ENCODE measurements at places on chromosomes 5 and 9.

DNA sequence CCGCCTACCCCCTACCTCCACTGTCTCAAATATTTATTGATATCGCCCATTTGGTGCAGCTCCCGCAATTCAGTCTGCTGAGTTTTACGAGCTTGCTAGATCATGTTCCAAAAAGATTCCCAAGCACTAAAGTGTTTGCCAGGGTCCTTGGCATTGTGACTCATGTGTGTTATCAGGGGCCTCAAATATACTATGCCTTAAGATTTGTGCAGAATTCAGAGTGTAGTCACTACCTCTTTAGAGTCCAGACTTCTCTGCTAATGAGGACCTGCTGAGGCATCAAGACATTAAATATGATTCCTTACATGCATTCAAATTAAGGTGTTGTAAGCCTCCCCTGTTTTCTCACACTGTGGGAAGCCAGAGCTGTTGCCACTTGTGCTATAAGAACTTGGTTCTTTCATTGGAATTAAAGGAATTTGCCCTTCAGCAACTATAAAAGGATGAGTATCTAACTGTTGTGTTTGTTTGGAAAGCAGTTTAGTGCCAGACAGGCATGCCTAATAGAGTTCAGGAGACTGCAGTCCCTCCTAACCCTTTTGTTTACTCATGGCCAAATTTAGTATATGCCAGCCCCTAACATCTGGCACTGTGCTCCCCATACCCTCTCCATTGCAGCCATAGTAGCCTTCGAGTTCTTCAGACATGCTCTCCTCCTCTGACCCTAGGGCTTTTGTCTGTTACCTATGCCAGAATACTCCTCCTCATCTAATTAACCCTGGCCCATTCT is 316.4 kb downstream of the NR3C1 start:
- DNase-seq, result no peak

- no peak for DNase-seq
These were observed 142.4 kb upstream of the IRX4 start for GRCh38 chr5:2024986-2025721.

- DNase-seq, result no peak
These were observed 11.5 kb downstream of the SARDH start for GRCh38 chr9:133726401-133727276.

GRCh38 chr9:7676609-7677156 is 122.9 kb downstream of the DMAC1 start:
- DNase-seq, result no peak

GRCh38 chr5:112794410-112794809 is 56.7 kb downstream of the APC start:
- DNase-seq, result no peak

- DNase-seq, result no peak
These were observed 6.0 kb downstream of the VDAC1 start for GRCh38 chr5:133998807-133999206.

DNA sequence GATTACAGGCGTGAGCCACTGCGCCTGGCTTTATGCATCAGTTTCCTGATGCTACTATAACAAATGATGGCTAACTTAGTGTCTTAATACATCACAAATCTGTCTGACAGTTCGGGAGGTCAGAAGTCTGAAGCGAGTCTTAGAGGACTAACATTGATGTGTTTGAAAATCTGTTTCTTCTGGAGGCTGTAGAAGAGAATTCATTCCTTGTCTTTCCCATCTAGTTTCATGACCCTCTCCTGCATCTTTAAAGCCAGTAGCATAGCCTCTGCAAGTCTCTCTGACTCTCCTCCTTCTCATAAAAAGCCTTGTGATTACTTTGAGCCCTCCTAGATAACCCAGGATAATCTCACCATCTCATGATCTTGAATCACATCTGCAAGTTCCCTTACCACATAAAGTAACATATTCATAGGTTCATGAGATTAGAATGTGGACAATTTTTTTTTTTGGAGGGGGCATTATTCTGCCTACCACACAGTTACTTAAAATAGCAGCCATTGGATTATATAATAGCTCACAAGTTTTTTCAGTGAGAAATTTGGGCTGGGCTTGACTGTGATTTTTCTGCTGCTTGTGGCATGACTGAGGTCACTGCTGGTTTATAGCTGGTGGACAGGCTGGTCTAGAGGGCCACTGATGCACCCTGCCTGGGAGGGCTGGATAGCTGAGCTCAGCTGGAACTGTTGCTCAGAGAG is 134.8 kb downstream of the FBXL7 start:
- no peak for DNase-seq

DNA sequence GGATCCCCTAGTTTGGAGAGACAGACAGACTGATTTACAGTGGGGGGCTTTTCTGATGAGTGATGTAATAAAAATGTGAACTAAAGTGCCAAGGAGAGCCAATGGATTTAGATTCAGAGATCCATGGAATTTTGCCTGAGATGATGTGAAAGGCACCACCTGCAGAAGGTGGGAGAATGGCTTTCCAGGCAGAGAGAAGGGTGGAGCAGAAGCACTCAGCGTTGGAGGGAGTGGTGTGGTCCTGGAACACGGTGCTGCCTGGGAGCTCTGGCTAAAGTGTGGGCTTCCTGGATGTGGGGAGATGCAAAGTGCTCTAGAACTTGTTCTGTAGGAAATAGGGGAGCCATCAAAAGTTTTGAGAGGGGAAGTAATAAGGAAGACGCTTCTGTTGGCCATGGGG is 57.0 kb downstream of the IQGAP2 start:
- DNase-seq, result no peak

DNA sequence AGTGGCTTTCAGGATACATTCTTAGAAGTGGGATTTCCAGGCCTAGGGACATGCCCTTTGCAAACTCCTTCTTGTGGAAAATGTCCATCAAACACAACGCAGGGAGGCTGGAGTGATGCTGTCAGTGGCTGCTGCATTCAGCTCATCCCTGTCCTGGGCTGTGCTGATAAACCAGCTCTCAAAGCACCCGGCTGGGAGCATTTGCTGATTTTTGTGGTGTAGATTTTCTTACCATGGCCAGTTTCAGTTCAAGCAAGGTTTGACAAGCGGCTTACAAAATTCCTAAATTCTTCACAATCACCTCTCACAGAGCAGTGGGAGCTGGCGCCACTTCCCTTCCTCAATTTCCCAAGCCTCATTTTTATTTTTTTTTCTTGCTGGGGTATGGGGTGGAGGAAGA is 28.2 kb downstream of the FAM163B start:
- no peak for DNase-seq

- no peak for DNase-seq
These were observed 97.2 kb downstream of the PCSK1 start for GRCh38 chr5:96335873-96336272.

GRCh38 chr5:51404255-51404654 is 21.0 kb downstream of the ISL1 start:
- DNase-seq, result no peak

GRCh38 chr5:76175051-76175666 is 92.0 kb downstream of the SV2C start:
- no peak for DNase-seq

DNA sequence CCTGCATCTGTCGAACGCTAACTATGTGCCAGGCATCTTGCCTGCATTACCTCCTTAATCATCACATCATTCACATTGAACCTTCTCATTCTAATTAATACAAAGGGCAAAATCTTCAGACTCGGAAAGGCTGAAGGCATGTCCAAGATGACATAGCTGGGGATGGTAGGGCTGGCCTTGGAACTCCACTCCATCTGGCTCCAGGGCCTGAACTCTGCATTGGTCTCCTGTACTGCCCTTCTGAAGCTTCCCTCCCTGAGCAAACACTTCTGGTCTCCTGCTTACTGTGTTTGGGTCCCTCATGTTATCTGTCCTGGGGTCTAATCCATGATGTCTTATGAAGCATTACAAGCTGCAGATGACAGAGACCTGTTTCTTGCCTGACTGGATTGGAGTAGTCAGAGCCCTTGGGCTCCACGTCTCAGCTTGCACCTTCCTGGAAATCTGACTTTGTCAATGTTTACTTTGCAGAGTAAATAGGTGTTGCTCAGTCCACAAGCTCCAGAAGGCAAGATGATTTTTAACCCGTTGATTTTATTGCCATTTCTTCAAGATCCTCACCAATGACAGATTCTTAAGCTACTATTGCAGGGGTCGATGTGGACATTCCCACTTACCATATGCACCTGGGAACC is 106.1 kb downstream of the GALNT10 start:
- DNase-seq, result no peak

GRCh38 chr5:87127426-87127825 is 140.3 kb upstream of the RASA1 start:
- DNase-seq, result no peak

DNA sequence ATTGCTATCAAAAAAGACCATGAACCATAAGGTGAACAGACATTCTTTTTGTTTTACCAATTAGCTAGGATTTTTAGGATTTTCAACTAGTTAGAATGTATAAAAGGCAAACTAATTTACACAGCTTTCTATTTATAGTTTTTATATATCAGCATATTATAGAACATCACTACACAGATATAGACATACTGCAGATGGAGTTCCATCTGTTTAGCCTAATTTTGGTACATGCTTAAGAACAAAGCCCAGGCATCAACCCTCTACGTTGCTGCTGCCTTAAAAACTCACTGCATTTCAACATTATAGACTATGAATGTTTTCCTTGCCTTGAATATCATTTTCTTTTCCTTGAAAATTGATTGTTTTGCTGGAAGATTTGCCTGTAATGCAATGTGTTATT is 2227.5 kb upstream of the C9orf72 start:
- DNase-seq, result no peak

DNA sequence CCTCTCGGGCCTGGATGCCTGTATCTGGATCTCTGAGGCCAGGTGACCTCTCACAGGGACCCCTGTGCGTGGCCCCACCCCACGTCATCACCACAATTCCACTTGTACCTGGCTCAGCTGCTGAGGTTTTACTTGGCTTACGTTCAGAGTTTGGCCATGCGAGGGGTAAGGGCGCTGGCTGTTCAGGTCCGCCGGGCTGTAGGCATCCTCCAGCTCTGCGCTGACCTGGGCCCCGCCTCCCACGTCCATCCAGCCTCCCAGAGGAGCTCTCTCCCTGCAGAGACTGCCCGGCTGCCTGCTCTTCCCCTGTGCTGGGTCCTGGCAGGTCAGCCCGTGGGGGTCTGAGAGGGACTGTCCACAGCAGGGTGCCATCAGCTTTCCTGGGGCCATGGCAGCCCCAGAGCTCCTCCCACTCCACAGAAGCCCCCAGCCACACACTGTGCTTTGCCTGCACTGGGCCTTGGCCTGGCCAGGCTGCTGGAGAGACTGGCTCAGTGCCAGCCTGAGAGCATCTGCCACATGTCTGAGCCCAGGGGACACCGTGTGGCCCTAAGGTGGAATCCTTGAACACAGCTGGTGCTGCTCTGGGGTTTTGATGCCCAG is 43.6 kb downstream of the SLC6A3 start:
- DNase-seq, result no peak

DNA sequence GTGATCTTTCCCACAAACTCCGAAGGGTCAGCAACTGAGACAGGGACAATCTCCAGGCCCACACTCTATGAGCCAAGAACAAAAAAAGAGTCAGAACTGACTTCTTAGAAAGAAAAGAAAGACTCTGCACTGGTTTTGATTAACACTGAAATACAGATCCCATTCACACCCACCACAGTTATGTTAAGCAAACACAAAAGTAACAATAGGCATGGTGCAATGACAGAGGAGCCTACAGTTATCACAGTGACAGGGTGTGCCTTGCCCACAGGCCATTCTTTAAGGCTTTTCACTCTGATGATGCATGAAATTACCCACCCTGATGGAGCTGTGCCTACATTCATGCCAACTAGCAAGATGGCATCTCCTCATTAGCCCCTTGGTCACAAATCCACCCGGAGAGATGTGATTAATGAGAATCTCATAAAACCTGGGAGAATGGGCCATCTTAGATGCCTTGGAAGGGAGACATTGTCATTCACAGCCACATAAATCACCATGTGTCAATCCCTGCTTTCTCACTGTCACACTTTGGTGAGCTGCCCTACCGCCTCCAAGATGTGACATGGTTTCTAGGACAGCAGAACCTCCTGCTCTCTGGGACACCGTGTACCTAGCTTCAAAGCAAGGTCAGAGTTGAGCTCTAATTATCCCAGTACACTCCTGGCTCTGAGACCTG is 27.6 kb upstream of the FSTL4 start:
- no peak for DNase-seq

GRCh38 chr5:14003936-14004335 is 59.4 kb upstream of the DNAH5 start:
- no peak for DNase-seq

DNA sequence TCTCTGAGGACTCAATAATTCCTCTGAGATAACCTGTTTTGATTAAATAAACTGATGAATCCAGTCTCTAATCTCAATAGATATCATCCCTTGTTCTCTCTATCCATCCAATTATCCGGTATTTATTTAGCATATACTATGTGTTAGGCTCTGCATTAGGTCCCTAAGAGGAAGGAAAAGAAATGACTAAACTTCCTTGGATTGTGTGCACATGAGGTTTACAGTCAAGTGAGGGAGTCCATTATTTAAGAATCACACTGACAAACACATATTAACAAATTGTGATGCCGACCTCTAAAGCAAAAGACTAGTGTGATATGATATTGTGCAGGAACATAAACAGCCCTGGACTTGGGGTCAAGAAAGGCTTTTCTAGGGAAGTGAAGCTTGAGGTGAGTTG is 140.8 kb downstream of the HMHB1 start:
- no peak for DNase-seq

DNA sequence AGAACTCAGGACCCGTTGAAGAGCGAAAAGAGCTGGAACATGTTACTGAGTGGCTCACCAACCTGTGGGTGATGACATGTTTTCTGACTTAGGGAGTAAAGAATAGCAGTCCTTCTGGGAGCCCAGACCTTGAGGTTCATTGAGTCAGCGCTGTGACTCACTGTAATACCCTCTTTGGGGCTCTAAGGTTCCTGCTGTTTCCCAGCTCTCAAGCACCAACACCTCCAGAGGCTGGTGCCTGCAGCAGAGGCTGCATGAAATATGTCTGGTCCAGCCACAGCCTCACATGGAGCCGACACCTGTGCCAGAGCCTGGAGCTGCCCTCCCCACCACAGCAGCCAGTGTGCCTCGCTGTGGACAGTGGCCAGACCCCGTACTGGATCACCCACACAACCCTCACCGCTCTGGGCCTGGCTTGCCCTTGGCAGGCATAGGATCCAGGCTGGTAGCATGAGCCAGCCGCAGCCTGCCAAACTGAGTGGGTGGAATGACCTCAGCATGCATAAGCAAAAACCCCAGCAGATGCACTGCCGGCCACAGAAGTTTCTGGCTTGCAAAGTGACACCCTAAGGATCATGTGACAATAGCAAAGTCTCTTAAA is 143.5 kb upstream of the MRPS30 start:
- DNase-seq, result no peak

GRCh38 chr9:86800681-86801080 is 146.6 kb downstream of the GAS1 start:
- no peak for DNase-seq

DNA sequence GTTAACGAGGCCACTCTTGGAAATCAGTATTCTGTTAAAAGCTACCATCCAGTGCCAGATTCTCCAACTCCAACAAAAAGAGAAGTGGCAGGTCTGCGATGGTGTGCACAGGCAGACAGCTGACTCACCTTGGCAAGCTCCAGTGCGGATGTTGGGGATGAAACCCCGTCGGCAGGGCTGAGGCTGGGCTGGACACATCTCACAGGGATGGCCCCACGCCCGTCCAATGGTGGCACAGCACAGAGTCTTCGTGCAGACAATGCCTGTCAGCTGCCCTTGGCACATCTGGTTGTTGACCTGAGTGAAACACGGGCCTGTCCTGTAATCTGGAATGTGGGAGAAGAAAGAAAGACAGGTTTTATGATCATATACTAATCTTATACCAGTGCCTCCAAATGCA is 73.4 kb downstream of the FBN2 start:
- DNase-seq, result no peak
